ENCODE measurements at places on chromosomes 7 and 10.
A peak's percentile ranks its signal among the peaks of the same experiment; 100 is the strongest.

GRCh38 chr10:34933676-34934075 is 118.6 kb upstream of the PARD3 start:
- DNase-seq, result no peak

- DNase-seq, result peak; percentile 84
Measured at GRCh38 chr10:67788028-67788886, 49.7 kb downstream of the DNAJC12 start.

GRCh38 chr10:97444212-97444611 is 1.6 kb downstream of the EXOSC1 start:
- DNase-seq, result no peak

DNA sequence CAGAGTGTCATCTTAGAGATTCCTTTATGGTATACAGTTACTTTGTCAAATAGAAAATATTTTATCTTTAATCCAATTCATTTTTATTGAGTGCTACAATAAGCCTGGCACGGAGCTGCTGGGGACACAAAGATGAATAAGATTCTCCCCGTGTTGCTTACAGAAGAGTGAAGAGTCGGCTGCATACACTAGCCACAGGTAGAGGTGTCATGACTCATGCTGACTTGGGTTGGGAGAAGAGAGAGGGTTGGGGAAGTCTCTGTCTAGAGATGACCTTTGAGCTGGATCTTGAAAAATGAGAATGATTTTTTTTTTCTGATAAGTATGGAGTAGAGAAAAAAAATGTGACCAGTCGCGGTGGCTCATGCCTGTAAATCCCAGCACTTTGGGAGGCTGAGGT is 289.9 kb upstream of the CELF2 start:
- DNase-seq, result no peak

GRCh38 chr10:99926925-99927720 is 82.6 kb downstream of the DNMBP start:
- no peak for DNase-seq

DNA sequence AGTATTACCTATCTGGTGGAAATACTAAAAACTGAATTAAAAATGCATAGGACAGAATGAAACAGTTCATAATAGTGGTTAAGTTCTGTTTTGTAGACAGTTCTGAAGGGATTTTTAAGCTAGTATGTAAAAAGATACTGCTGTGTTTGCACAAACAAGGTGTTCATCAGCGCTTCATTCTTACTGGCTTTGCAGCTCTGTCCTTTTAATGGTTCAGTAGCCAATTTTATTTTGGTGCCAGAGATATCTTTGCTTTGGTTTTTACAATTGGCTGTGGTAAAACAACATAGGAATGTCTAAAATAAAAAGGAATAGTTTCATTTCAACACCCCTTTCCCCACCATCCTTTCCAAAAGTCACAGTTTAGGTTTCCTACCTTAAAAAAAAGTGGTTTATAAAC is 33.0 kb downstream of the STAM start:
- no peak for DNase-seq

GRCh38 chr7:111282626-111283025 is 191.7 kb downstream of the LRRN3 start:
- DNase-seq, result no peak

DNA sequence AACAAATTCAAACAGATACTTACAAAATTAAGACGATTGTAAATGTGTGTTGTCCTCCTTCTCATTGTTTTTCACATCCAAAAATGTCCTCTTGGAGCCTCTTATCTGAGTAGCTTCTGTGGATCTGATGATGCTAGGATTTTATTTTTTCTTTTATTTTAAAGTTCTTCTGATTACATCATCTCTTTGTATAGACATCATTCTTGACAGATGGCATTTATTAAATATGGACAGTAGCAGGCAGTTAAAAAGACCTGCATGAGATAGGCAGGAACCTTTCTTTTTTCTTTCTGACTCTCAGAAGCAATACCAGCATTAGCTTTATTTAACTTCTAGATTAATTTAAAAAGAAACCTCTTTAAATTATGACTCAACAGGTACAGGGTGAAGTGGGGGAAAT is at the start of gene RPA3:
Gene RPA3 (minus strand): TSS at position 116 of the 400 bp plus-strand sequence. CDS start 78,189 bp downstream, outside the sequence.
- no peak for DNase-seq

DNA sequence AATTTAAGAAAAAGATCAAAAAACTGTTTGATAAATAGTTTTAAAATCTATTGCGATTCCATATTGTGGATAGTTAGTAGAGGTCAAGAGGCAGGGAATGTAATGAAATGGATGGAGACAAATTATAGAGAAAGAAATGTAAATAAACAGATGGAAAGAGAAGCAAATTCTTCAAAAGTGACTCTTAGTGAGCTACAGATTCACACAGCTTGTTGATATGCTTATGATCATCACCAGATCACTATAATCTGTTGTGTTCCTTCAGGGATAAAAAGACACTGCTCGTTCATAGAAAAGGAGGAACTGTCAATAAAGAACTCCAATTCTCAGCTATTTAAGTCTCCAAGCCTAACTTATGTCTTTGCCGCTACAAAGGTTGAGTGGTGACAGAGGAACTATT is 251.4 kb upstream of the SEMA3C start:
- DNase-seq, result no peak

GRCh38 chr7:82757-83155 is 109.6 kb upstream of the FAM20C start:
- no peak for DNase-seq

DNA sequence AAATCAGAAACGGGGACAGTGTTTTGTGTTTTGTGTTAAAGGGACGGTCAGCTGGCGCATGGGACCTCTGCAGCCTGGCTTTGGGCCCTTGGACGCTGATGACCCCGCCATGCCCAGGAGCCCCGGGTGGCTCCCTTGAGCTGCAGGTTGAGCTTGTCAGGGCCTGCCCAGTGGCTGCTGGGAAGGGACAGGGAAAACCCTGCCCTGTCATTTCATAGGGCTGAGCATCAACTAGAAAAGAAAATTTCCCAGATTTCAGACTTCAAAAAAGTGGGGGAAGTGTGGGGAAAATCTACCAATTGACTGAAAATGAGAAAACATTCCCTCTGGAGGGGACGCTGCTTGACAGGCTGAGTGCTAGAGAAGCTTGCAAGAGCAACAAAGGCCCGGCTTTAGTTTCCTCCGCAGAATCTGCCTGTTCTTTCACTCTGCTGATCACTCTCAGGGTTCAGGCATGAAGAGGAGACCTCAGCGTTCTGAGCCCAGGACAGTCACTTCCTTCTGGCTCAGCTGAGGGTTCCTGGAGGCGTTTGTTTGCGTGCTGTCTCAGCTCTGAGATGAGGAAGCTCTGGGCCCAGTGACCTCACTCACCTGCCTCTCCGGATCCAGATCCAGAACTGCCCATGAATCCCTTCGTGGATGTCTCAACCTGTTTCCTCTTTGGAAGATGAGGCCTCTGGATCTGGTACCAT is 18.6 kb upstream of the DNAJB6 start:
- no peak for DNase-seq

GRCh38 chr10:6123532-6123931 is 34.7 kb downstream of the RBM17 start:
- no peak for DNase-seq

DNA sequence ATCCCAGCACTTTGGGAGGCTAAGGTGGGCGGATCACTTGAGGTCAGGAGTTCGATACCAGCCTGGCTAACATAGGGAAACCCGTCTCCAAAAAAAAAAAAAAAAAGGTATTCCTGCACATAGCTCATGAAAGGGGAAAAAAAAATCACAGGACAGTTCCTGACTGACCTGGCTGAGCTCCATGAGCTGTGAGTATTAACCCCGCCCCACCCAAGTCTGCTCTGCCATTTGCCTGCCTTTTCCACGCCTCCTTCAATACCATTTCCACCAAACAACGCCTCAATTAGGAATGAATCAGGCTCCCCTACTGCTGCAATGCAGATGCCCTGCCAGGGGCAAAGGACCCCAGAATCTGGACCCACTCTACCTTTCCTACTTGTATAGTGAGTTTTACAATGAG is 55.0 kb downstream of the PDIA4 start:
- DNase-seq, result no peak

DNA sequence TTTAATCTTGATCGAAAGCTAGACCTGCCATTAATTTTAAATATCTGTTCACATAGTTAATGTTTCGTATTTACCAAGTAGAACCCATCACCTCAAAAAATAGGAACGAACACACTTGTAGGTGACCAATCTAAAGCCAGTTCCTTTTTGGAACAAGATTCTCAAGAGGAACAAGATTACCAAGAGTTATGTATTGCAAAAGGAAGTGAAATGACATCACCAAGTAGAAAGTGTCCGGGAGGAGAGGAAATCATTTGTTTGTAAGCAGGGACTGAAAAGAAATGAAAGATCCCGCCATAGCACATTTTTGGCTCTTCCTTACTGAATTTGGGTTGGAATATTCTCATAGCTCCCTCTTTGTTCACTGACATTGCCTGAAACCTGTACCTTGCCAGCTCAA is 1200.5 kb downstream of the SORCS1 start:
- no peak for DNase-seq

GRCh38 chr10:120012131-120012400 is 119.5 kb downstream of the SEC23IP start:
- DNase-seq, result no peak

GRCh38 chr7:105429746-105430612 is 41.3 kb upstream of the SRPK2 start:
- no peak for DNase-seq

GRCh38 chr7:134287916-134288659 is 28.6 kb downstream of the SLC35B4 start:
- no peak for DNase-seq

Data from ecto neural progenitor cell (in vitro differentiated cells).